ENCODE measurements at places on chromosomes 4 and X.

GRCh38 chrX:10633722-10634121 lies 13.3 kb upstream of the MID1 start:
- peak; percentile 65 for DNase-seq

DNA sequence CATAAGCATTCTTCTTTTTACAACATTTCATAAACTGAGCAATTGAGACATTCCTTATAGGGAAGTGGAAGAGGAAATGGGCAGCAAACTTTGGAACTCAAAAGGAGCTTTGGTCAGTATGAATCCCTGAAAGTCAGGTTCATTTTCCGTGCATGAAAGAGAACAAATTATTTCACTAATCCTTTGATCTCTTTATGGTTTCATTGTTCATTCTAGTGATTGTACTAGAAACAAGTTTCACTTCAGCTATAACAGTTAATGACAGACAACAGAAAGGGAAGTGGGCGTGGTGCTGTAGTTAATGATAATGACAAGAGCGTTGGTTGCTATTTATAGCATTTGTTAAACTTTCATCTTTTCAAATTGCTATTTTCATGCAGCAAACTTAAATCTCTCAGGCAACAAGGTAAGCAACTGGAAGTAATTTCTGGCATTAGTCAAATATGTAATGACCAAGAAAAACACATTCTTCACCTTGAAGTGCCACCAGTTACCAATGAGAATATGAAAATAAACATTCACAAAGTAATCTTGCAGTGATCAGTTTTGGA lies 98.4 kb downstream of the AREG start:
- peak; percentile 62 for DNase-seq

GRCh38 chrX:22095286-22095685 lies 63.2 kb downstream of the PHEX start:
- DNase-seq: no peak

DNA sequence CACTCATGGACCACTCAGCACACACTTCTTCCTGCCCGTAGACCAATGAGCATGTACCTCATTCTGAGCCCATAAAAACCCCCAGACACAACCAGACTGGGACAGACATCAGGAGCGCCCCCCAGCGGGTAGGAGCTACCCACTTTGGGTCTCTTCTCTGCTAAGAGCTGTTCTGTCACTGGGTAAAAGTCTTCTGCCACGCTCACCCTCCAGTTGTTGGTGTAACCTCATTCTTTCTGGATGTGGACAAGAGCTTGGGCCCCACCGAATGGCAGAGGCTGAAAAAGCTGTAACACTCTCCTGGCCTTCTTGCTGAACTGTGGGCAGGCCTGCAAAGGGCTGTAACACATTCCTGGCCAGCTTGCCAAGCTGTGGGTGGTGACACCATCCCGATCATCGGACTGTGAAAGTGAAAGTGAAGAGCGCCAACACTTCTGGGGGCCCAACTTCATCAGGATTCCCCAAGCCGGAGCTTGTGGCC lies 137.6 kb downstream of the TECRL start:
- DNase-seq: no peak

GRCh38 chr4:139567159-139567870 lies 11.3 kb upstream of the SETD7 start:
- DNase-seq: no peak

DNA sequence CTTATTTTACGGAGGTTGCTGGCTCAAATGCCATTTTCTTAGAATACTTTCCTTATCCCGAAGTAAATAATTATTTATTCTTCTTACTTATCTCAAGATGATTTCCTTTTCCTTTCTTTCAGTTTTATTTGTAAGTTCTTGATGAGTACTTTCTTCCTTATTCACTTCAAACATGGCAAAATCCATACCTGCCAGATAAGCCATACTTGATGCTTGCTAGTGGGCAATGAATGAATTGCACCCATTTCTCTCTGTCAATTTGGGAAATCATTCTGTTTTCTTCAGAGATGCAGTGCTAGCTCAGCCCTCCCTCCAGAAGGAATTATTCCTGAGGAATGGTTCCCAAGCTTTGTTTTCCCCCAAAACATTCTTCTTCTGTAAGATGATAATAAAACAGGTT lies 598.3 kb downstream of the SPRY1 start:
- DNase-seq: no peak

GRCh38 chr4:40908297-40908696 lies 158.5 kb downstream of the NSUN7 start:
- DNase-seq: no peak

- DNase-seq: peak; percentile 51
Observed at GRCh38 chr4:70712150-70712549, 9.6 kb upstream of the RUFY3 start.

DNA sequence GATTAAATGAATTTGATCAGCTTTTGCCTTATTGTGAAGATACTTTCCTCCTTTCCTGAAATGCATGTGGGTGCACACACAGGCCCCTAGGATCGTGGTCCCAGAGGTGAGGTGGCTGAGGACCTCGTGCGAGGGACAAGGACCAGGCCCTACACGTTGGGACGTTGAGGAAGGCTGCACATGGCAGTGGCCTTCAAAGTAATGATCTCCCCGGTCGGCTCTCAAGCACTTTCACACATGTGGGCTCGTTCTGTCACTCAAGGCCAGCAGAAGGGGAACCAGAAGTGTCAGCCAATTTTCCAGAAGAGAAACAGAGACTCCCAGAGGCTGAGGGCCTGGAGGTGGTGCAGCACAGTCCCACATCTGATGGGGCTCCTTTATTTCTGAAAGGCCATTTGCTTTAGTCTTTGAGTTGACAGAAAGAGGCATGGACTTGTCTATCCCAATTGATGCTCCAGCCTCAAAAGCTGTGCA lies 196.8 kb downstream of the AFAP1 start:
- DNase-seq: no peak

GRCh38 chr4:183252959-183253358 lies 67.1 kb downstream of the CLDN22 start:
- DNase-seq: no peak

DNA sequence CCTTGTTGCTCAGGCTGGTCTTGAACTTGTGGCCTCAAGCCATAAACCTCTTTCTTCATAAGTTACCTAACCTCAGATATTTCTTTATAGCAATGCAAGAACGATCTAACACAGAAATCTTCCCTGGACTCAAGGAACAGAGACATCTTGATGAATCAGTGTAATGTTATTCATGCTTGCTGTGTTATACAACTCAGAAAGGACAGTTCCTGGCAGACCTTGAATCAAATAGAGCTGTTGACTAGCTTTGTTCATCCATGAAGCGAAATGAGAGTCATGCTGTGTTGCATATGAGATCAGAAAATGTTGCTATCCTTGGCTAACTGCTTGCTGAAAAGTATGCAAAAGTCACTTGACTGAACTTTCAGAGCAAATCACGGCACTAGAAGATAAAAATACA lies 72.6 kb upstream of the ARHGAP24 start:
- no peak for DNase-seq

DNA sequence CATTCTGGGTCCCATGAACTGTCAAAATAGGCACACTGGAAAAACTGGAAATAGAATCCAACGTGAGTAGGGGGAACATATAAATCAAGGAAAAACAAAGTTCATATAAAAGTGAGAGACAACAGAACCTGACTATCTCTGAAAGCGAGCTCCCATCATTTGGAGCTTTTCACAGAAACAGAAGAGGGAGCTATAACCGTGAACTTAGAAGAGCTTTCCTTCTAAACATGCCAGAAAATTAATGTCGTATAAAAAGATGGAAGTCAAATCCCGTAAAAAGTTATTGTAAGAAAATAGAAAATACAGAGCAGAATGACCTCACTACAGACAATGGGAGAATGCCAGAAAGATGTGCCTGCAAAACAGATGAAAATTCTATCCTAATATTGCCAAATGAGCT lies 23.9 kb upstream of the HSD17B10 start:
- DNase-seq: no peak

DNA sequence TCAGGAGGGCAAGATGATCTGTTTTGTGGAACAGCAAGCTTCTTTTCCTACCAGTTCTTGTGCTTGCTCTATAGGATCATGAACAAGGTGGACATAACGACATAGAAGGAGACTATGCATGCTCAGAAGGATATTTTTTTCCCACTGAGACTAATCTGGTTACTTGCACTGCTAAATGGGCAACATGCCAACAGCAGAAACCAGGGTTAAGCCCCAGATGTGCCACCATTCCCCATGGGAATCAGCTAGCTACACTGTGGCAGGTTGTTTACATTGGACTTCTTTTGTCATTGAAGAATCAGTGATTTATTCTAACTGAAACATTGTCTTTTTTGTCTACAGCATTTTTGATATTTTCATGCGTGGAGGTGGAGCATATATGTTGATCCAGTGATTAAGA lies 165.6 kb downstream of the C4orf33 start:
- DNase-seq: no peak

Data from retinal pigment epithelial cell (primary cell).